WTC11 (cell line): ENCODE measurements at places on chromosomes 5 and 9.

DNA sequence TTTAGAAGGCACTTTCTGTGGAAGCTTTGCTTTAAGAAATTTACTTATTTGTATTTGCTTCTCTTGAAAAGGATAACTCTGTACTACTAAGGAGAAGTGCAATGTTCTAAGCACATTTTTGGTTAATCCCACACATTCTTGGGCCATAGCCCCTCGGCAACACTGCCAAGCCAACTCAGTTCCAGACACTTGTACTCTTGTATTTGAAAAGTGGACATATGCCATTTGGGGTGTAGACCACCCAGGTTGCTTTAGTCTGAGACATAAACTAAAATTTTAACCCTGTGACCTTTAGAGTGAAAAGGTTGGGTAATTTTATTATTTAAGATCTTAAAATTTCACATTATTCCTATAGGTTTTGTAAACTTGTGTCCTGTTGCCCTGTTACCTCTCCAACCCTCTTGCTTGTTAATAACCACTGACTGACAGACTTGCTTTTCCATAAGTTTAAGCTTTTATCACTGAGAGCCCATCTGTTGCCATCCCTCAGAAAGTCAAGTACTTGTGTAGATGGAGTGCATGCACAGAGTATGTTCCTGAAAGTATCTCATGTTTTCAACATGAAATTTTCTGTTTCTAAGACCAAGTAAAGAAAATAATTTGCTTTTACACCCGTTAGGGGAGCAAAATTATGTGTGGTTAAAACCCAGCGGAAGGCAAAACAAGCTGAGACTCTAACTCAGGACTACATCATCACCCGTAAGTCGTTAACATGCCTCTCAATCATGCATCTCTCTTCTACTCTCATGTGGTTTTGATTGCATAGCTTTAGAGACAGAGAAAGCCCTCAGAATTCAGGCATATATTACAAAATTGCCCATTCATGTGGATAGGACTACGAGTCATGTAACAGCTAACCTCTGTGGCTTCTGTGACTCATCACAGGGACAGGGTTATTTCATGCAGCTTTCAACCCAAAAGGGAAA is 117.3 kb downstream of the GDNF start:
- DNase-seq, result no peak

GRCh38 chr5:169410996-169411783 is 110.3 kb upstream of the SLIT3 start:
- no peak for DNase-seq

GRCh38 chr5:83925321-83925954 is 204.8 kb upstream of the HAPLN1 start:
- DNase-seq, result no peak

DNA sequence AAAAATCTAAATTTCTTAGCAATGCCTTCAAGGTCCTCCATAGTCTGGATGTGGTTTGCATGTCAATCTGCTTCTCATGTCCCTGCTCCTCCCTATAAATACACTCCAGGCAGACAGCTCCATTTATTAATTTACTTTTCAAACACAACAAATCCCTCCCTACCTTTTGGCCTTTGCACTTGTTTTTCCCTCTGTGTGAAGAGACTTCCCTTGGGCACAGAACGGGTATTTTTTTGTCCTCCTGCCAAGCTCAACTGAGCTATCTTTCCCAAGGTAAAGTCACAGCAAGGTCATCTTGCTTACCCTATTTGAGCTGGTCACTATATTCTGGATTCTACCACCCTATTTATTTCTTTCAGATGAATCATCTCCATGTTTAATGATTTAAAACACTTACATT is 159.6 kb upstream of the ANKH start:
- DNase-seq, result no peak

GRCh38 chr5:36359267-36359666 is 57.6 kb upstream of the RANBP3L start:
- DNase-seq, result no peak

DNA sequence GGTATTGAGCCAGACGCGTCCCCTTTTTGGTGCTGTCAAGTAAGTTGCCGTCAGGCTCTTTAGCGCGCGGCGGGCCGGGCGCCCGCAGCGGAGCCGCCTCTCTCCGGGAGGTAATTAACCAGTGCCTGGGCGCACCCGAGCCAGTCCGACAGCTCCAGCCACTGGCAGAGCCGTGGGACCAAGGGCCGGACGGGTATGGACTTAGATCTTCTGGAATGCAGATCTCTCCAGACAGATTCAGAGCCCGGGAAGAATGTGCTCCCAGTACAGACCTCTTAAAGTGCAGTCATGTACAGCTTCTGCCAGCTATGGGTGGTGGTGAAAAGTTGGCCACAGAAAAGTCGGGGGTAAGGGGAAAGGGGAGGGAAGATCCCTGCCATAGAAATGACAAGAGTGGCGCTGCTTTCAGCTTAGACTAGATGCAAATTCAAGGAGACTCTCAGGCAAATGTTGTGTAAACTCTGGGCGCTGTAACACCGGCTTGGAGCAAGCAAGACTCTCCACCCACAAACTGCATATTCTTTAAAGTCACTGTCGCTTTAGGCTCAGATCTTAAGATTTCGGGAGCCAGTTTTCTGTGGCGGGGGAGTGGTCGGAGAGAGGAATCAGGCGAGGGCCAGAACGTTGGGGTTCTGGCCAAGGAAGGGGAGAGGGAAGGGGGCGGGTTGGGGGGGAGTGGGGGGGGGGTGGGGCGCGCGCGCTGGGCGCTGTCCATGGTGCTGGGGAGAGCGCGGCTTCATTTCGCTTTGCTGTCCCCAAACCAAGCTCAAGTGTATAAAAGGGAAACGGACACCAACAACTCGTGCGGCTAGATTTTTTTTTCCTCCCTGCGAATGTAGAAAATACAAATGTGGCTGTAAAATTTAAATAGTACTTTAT is 29.2 kb downstream of the NR2F1 start:
- peak; percentile 53 for DNase-seq

DNA sequence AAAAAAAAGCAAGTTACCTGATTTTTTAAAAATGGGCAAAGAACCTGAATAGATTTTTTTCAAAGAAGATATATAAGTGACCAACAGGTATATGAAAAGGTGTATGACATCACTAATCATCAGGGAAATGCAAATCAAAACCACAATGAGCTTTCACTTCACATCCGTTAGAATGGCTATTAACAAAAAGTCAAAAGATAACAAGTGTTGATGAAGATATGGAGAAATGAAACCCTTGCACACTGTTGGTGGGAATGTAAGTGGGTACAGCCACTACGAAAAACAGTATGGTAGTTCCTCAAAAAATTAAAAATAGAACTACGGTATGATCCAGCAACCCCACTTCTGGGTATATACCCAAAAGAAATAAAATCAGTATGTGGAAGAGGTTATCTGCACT is 134.8 kb downstream of the UGCG start:
- DNase-seq, result no peak
